Dermis blood vessel endothelial cell (primary cell): ENCODE measurements at places on chromosomes 1 and 21.

DNA sequence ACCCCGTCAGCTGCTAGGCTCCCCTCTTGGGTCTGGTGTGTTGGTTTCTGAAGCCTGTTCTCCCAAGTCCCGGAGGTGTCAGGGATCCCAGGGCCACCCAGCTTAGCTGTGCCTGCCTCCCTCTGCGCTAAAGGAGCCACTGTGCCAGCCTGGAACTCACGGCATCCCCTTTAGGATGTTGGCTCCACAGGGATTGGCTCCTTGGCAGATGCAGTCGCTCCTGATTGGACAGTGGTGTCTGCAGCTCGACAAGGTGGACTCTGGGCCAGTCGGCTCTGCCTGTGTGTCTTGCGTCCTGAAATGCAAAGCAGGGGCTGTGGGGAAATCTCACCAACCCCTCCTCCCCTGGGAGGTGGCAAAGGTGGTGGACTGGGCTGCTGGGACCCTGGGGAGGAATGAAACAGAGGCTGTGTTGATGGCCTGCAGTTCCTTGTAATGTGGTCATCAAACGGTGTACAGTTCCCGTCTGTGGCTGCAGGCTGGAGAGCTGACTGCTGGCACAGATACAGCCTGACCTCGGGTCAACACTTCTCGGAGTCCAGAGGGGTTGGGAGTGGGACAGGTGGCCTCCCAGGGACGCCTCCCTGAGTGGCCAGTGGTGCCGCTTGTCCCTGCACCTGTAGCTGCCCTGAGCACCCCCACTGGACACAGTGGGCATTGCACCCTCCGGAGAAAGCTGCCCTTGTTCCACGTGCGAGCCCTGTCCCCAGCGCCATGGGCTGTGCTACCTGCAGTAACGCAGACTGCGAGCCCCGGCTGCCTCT, 11.5 kb upstream of the KCNAB2 start:
- DNase-seq, result peak; percentile 71

- no peak for DNase-seq
These were observed 777 bp downstream of the FLAD1 start for GRCh38 chr1:154983776-154984466.

DNA sequence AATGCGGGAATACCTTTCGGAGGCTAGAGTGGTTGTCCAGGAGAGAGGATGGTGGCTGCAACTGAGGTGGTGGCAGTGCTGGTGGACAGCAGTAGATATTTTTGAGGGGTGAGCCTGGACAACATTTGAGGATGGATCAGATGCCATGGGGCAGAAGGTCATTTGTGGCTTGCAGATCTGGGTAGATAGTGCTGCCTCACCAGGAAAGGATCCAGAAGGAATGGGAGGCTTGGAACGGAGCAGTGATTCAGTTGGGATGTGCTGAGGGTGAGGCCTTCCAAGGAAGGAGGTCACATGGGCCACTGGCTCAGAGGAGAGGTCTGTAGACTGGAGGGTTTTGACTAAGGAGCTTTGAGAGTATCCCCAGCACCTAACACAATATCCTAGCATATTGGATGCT, 110.8 kb upstream of the KAZN start:
- no peak for DNase-seq

DNA sequence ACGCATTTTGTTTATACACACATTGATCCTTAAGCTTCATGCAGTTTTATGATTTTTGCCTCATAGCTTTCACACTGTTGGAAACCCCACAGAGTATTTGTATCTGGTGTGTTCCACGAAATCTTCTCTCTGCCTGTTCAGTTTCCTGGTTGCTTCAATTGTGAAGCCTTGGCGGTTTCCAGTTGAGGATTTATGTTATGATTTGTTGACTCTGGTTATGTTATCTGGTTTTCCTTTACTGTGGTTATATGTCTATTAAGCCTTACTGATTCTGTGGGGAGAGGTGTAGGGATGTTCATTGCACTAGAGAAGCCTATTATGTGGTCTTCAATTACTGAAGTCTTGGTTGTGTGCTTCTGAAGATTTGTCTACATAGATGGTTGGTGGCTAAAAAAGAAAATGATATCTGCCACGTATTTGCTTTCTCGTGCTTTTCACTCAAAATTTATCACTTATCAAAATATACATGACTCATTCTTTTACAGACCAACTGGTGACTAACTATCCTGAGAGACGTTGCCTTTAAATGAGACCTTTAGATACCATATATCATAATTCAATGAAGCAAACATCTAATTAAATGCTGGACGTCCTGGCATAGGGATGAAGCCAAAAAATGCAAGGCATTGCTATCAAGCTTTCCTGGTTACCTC, 488.0 kb upstream of the B3GALT2 start:
- no peak for DNase-seq

DNA sequence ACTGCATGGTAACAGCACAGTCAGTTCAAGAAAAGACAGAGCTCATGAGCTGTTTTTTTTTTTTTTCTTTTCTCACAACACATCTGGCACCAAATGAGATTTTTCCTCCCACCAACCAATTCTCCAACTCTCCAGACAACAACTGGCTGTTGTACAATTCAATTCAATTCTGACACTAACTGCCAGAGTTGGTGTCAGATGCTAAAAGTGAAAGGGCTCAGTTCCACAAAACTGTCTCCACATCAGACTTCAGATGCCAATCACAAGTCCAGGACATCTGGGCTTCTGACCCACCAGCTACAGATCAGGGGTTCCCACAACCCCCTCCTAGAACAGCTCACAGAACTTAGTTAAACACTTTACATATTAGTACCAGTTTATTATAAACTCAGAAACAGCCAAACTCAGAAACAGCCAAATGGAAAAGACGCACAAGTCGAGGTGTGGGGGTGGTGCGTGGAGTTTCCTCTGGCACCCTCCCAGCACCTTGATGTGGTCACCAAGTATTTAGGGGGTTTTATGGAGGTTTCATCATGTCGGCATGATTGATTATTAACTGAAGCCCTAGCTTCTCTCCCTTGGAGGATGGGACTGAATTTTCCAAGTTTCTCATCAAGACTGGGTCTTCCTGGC, 39.2 kb upstream of the LRRC8D start:
- DNase-seq, result no peak

DNA sequence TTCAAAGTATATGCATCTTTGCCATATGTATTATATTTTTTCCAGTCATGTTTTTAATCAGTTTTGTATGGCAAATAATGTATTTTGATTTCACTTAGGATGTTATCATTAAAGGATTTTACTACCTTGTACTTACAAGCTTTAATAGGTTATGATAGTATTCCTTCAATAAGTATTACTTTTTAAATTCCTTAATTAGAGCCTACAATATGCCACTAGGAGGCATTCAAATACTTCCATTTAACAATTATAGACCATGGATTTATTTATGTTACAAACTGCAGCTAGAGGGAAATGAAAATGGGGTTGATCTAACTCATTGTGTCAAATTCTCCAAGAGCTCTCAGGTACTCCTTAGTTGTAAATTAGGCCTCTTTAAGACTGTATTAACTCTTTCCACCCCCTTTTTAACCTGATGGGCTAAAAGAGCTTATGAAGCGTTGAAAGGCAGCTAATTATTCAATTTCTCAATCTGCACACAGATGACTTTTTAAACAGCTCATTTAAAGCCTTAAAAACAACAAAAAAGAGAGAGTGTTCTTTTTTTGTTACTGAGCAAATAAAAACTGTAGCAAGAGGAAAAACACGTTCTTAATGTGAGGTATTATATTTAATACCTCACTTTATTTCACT, 156.2 kb downstream of the DENND1B start:
- DNase-seq, result peak; percentile 35

DNA sequence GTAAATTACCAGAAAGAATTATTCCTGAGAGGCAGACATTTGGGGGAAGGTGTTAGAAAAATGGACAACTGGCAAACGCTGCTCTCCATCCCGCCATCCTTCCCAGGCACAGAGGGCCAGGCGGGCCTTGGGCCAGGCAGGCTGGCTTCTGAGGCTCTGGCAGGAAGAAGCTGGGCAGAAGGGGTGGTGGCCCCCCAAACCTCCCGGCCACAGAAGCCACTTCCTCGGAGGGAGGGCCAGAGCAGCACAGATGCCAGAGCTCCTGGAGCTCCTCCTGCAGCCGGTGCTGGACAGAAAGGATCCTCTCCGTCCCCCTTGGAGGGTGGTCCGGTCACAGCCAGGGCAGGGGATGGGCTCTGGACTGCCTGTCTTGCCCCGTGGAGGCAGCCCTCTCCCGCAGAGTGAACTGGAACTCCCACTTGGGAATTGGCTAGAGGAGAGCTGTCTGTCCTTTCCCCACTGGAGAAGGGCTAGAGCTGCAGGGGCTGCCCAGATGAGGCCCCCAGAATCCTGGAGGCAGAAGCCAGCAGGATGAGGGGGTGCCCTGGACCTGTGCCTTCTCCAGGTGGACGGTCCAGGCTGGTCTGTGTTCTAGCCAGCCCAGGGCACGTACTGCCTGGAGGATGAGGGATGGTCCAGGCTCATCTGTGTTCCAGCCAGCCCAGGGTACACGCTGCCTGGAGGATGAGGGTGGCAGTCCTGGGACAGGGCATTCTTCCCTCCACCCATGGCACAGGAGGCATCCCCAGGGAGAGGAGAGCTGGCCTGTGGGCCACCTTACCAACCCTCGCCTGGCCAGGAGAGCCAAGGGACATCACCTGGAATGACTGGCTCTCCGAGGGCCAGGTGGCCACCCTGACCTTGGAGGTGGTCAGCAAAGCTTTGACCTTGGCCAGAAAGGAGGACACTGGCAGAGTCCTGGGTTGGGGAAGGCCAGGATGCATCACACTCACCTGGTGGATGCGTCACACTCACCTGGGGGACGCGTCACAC, 47.4 kb upstream of the ACTRT2 start:
- no peak for DNase-seq

DNA sequence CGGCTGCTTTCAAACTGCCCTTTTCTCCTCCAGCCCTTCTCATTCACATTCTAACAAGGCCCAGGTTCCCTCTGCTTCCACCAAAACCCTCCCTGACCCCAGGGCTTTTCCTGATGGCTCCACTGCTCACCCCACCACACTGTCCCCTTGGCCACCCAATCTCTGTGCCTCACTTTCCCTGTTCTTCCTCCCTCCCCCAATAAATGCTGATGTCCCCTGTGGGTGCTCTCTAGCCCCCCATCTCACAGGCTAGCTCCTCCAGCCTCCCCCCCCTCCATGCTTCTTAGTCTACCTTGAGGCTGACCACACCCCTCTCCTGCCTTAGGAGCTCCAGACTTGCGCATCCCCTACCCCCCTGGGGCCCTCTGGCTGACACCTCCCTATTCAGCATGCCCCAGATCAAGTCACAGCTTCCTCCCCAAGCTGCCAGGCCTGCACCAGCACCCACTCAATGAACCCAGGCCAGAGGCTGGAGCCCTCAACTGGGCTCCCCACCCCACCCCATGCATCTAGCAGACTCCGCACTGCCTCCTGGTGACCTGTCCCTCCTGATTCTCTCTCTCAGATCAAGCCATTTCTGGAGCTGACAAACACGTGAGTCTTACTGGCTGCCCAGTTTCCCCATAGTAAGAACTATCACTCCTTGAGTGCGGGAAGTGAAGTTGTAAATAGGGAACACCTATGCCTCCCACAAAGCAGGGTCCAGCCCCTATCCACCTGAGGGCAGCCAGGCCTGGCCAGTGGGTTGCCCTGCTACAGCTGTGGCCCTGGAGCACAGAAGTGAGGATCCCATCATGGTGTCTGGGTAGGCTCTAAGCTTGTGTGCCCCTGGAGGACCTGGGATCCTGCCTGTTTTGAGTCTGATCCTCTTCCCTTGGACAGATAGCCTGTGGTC, 117.9 kb downstream of the DMRTB1 start:
- DNase-seq, result no peak

DNA sequence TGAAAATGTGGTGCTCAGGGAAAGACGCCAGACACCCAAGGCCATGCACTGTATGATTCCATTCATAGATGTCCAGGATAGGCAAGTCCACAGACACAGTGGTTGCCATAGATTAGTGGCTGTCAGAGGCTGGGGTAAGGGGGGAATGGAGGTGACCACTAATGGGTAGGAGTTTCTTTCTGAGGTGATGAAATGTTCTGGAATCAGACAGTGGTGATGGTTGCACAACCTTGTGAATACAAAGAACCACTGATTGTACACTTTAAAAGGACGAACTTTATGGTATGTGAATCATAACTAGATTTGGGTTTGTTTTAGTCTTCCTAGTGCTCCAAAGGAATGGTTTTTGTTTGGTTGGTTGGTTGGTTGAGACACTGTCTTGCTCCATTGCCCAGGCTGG, 51.7 kb downstream of the PRAMEF20 start:
- no peak for DNase-seq

DNA sequence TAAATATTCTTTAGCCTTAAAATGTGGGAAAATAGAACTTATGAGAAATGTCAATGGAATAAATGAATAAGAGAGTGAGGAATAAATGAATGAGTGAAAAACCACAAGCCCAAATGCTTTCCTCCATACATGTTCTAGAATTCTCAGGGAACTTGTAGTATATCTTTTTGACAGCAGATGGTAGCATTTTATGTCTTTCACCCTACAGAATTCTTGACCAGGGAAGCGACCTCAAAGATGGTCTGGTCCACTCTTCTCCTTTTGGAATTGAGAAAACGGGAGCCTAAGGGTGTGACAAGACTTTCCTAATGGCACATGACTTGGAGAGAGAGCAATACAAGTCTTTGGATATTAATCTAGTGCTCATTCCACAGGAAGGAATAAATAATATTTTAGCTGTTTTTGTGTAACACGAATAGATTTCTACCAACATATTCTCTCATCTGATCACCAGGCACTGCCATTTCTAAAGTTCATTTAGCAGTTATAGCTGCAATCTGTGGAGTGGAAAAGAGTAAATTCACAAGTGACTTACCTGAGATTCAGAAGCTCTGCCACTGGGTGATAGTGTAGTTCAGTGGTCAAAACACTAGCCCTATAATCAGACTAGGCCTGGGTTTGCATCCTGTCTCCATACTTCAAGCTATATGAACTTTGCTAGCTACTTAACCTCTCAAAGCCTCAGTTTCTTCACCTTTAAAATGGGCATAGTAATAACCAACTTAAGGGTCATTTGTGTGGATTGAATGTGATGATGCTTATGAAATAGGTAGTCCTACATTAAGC, 15.0 kb upstream of the F5 start:
- DNase-seq, result peak; percentile 74

- no peak for DNase-seq
These were observed 44.7 kb upstream of the IGSF5 start for GRCh38 chr21:39700318-39700717.

DNA sequence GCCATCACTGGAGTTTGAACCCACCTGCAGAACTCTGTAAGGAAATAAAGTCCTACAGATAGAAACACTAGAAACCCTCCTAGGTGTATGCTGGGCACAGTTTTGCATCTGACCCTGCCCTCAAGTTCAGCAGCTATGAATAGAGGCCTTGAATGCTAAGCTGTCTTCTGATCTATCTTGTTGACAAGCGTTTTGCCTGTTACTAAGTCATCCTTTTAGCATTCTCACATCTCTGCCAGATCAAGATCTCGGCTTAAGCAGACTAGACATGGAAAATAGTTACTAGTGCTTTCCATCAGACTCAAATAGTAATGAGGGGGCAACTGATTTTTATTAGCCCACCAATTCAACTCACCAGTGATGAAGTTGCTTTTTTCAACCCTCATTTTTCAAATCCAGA, 10.5 kb downstream of the TBX15 start:
- DNase-seq, result no peak

- DNase-seq, result no peak
These were observed 6.7 kb downstream of the TRIM45 start for GRCh38 chr1:117114877-117115276.
